Retina (tissue), 1 donor: ENCODE measurements at places on chromosomes 3 and 15.

DNA sequence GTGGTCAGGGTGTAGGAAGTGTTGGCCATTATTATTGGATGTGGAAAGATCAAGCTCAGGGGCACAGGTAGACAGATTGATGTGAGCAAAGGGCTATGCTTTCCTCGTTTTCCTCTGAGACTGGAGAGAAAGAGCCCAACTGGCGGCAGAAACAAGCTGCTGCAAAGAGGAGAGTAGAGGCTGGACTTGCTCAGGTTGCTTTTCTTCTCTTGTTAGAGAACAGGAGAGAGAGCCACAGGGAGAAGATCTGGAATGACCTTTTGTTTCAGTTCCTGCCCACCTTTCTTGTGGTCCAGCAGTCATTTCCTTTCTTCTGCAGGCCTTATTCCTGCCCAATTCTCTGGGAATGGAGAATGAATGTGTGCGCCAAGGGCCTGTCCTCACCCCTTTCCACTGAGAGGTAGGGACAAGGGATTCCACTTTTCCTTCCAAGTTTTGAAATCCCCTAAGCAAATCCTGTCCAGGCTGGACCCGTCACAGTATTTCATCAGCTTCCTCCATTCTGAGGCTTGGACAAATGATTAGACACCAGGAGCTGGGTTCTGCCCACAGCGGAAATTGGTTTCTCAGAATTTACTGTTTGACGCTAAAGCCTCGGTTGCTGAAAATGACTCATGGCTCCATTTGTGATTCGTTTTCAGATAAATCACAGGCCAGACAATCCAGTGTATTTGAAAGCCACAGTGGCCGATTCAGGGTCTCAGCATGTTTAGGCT lies 16.1 kb downstream of the ZNF80 start:
- DNase-seq: no peak

DNA sequence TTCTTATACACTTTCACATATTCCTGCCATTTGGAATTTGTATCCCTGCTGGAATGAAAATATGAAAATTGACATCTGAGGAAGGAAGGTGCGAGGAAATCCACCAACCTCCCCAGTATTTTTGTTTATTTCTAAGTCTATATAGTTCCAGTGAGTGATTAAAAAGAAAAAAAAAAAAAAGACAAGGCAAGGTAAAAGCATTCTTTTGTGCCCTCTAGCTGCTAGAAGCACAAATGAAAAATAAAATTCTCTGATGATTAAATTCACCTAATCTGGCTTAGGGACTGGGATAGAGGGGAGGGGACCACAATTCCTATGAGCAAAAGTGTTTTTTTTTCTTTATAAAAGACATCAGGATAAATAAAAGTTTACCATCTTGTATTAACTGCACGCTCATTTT lies 370.9 kb downstream of the NR2F2 start:
- no peak for DNase-seq

DNA sequence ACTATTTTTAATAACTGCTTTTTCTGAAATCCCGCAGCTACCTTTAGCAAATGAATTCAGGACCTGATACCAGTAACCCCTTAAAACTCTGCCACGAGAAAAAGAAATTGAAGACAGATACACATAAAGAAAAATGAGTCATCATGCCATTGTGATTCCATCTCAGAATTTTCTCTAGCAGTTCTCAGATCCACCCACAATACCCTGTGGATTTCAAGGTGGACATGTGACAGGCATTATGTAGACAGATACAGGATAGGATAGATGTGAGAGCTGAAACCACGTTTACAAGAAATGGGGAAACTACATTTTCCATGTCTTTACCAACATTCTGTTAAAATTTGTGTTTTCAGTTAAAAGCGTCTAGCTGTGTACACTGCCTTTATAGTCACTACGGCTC lies 291.9 kb upstream of the NR2F2 start:
- DNase-seq: no peak

DNA sequence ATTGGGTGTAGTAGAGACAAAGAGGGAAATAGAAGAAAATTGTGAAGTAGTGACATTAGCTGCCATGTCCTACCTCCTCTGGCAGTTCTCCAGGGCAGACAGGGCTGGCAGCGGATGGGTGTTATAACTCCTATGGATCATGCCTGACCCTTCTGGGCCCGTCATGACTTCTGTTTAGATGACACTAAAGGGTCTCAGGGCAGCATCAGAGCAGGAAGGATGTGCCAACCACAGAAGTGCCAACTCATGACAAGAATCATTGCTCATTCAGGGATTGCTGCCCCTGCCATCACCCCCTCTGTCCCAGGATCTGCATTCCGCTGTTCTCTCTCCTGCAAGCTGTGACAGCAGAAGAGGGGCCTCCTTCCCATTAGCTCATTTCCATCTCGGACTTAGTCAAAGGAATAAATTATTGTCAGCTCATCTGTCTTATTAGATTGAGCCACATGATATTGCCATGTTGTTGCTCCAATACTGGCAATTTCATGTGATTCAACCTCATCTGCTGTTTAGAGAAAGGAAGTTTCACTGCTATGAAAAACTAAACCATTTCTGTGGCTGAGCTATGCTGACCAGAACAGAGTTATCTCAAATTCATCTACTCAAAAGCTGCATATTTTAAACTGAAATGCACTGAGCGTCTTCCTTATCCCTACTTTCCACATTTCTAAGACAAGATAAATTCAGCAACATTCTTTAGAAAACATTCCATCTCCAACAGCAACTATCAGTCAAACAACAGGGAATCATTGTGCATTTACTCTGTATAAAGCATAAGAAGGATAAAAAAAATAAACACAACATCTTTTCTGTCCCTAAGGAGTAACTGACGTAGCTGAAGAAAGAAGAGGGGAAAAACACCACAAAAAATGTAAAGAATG lies 271.6 kb downstream of the FHIT start:
- peak; percentile 8 for DNase-seq

DNA sequence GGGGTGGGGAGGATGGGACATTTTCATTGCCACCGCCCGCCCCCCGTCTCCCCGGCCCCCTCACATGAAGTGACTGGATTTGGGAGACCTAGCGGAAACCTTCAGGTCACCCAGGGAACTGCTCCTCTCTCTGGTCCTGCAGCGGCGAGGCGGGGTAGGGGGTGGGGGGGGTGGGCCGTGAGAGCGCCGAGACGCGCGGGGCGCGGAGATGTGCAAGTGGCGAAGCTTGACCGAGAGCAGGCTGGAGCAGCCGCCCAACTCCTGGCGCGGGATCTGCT lies 712 bp upstream of the MME start:
- no peak for DNase-seq

- no peak for DNase-seq
Measured at GRCh38 chr3:106176734-106177133, 307.9 kb upstream of the CBLB start.

DNA sequence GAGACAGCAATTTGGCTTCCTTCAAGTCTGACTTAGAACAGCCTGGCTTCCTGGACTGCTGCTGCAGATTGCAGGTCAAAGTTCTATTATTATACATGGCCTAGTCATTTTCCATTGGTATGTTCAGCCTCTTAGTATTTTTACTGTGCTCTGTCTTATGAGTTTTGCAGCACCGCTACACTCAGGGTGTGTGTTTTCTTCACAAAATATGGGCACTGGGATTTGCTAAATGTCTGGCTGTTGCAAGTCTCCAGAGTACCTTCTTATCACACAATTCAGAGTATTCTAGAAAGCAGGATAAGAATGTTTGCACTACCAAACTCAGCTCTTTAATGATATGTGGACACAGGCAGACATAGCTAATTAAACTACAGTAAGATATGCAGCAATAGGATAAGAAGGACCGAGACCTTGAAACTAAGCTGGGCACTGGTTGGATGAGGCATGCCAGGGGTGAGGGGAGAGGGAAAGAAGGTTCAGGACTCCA lies 203.0 kb upstream of the PDZRN3 start:
- DNase-seq: no peak

DNA sequence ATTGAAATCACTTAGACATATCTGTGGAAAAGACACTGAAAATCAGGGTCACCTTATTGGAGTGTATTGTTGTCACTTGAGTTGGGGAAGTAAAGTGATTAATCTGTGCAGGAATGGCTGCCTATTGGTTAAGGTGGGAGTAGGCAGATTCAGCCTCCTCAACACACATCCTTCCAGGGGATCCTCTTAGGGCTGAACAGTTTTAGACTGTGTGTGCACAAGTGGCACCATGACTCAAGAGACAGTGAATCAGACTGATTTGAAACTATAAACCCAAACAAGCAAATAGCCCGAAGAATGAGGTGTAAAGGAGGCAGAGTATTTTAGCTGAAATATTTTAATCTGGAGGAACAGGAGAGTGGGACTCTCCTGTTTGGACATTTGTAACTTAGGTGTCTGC lies 4.9 kb downstream of the ABHD17C start:
- DNase-seq: no peak

GRCh38 chr15:60583946-60584345 lies 105.0 kb upstream of the ICE2 start:
- no peak for DNase-seq

- DNase-seq: no peak
Measured at GRCh38 chr3:51802106-51802703, 23.2 kb upstream of the IQCF6 start.

GRCh38 chr15:85563328-85563727 lies 182.9 kb downstream of the AKAP13 start:
- peak; percentile 25 for DNase-seq

- no peak for DNase-seq
Measured at GRCh38 chr3:168514252-168514651, 418.5 kb upstream of the GOLIM4 start.

GRCh38 chr3:174973465-174973864 lies 114.3 kb downstream of the NAALADL2 start:
- DNase-seq: no peak

DNA sequence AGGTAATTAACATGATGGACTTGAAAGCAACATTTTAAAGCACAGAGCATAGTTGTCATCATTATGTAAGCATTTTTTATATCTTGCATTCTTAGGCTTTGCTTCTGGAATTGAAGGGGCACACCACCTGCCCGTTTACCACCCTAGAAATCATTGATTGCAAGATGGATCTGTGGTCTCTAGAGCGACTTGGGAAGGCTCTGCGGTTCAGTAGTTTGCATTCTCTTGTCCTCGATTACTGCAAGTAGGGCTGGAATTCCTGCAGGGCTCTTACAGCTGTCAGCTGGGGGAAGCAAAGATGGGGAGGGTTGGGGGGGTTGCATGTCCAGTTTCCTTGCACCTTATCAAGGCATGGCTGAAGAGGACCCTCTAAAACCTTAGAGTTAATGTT lies 56.7 kb upstream of the RNF7 start:
- DNase-seq: no peak

DNA sequence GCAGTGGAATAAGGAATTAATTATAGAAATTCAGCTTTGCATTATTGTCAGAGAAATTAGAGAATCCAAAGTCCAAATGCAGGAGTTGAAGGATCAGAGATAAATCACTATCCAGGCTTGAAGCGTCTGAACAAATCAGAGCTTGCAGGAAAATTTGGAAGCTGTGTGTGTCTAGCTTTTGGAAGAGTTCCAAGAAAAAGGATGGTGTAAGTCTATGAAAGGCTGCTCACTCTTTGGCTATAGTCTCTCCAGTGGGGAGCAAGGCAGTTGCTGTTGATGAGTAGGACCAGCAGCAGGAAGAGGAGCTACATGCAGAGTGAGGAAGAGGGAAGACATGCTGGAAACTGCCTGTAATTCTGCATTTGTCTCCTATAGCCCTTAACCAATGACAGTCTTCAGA lies 464.3 kb upstream of the GRM7 start:
- DNase-seq: no peak
